ENCODE measurements at places on chromosomes 11 and 22. TPM values are rescaled to one million over a fixed set of nuclear protein-coding genes. Genes with fewer than 3 reads are reported as not detected.

DNA sequence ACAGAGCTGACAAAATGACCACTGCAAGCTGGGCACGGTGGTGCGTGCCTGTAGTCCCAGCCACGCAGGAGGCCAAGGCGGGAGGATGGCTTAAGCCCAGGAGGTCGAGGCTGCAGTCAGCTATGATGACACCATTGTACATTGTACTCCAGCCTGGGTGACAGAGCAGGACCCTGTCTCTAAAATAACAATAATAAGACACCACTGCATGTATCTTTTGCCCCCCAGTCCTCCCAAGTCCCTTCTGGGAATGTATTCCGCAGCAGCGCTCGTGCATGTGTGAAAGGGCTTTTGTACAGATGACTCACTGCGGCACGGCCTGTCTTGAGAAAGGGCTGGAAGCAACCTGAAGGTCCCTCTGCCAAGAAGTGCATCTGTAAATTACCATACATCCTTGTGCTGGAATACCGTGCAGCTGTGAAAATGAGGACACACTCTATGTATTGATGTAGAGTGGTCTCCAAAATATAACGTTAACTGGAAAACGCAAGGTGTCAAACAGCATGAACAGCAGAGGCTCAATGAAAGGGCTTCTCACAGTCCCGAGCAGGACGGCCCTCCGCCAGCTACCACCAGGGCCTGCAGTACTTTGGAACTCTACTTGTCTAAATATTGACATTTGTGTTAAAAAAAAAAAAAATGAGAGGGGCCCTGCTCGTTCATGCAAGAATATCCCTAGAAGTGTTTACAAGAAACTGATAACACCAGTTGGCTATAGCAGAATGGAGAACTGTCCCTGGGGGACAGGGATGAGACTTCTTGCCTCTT is 9.0 kb upstream of the CDC42EP2 start:
- no peaks in the 10 kb centered on the region for H3K27me3 ChIP-seq
- no peak overlapping the region for H3K4me3 ChIP-seq
- peak; percentile 90 for DNase-seq

DNA sequence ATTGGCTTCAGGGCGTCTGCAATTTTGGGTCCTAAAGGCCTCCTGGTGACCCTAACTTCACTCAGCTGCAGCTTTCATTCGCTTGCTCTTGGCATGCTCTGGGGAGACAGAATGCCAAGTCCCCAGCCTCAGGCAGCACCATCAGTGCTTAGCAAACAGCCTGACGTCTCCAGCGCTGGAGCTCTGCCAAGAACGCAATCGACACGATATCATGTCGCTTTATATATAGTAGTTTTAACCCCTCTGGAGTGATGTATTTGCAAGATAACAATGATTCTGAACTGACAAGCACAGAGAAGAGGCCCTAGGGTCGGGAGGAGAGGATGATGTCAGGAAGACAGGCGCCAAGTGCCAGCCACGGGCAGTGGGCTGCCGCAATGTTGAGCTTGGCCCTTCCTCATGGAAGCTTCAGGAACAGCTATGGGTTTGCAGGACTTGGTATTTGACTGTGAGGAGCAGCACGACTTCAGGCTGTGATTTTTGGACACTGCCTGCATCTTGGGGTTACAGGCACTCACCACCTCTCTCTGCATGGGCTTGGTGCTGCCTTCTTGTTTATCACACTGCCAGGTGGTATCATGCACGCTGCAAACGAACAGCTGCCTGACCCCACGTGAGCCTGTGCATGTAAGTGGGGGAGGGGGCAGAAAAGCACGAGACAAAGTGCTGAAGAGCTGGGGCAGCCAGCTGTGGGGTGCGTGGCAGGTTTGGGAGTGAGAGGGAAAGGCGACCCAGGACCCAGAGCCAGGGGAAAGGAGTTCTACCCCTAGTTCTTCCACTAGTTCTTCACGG is 26.1 kb downstream of the B3GAT1 start:
- H3K36me3 ChIP-seq, result no peaks in the 10 kb centered on the region
- no peak for DNase-seq
- no peaks in the 10 kb centered on the region for H3K4me1 ChIP-seq
- no peak overlapping the region for H3K4me3 ChIP-seq

DNA sequence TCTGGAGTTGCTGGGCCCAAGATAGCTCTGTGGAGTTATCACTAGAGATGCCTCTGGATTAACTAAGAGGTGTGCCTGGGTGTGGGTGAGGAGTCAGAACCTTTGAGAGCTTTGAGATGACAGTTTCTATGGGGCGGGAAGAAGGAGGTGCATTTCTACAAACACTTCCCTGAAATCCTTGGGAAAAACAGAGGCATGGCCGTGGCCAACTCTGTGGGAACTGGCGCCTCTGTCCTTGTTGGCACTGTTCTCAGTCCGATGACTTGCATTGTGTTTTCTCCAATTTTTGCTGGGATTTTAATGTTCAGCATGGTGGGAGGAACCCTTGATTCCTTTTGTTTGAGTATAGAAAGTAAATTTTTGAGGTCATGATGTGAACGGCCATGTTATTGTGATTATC is 115.8 kb upstream of the PARVA start:
- H3K27me3 ChIP-seq, result no peaks in the 10 kb centered on the region
- H3K27ac ChIP-seq, result no peak overlapping the region
- no peak for DNase-seq
- H3K4me1 ChIP-seq, result no peaks in the 10 kb centered on the region
- H3K4me3 ChIP-seq, result no peak overlapping the region

Gene PKP3
- total RNA-seq, result not detected

Gene ACTN3
- not detected for total RNA-seq

Gene SPON1
- 16.0 TPM for total RNA-seq

Gene APOC3
- not detected for total RNA-seq

Gene PGR
- 12.2 TPM for total RNA-seq

Gene OR2D2
- total RNA-seq, result not detected

DNA sequence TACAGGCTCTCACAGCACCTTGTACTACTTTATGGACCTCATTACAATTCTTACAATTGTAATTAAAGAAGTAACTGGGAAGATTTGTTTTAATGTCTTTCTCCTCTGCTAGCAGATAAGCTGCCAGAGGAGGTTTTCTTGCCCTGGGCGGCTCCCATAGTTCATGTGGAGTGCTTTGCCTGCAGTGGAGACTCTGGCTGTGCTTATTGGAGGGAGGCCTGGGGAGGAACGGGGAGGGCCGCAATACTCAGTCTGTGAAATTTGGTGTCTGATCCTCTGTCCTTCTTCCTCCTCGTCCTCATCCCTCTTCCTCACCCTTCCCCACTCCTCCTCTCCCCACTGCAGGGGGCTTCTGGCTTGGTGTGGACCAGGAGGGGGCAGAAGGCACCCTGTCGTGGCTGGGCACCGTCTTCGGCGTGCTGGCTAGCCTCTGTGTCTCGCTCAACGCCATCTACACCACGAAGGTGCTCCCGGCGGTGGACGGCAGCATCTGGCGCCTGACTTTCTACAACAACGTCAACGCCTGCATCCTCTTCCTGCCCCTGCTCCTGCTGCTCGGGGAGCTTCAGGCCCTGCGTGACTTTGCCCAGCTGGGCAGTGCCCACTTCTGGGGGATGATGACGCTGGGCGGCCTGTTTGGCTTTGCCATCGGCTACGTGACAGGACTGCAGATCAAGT is 5.6 kb downstream of the SLC35C1 start:
- no peaks in the 10 kb centered on the region for H3K27me3 ChIP-seq
- H3K36me3 ChIP-seq, result peaks cover 18% of the 10 kb centered on the region
- peak; percentile 43 for DNase-seq
- no peak overlapping the region for H3K27ac ChIP-seq
- H3K4me1 ChIP-seq, result no peaks in the 10 kb centered on the region

- DNase-seq, result no peak
- no peaks in the 10 kb centered on the region for H3K27me3 ChIP-seq
- H3K4me1 ChIP-seq, result no peaks in the 10 kb centered on the region
- no peak overlapping the region for H3K4me3 ChIP-seq
- no peak overlapping the region for H3K27ac ChIP-seq
Measured at GRCh38 chr11:66230156-66230555, 38.3 kb upstream of the RAB1B start.

DNA sequence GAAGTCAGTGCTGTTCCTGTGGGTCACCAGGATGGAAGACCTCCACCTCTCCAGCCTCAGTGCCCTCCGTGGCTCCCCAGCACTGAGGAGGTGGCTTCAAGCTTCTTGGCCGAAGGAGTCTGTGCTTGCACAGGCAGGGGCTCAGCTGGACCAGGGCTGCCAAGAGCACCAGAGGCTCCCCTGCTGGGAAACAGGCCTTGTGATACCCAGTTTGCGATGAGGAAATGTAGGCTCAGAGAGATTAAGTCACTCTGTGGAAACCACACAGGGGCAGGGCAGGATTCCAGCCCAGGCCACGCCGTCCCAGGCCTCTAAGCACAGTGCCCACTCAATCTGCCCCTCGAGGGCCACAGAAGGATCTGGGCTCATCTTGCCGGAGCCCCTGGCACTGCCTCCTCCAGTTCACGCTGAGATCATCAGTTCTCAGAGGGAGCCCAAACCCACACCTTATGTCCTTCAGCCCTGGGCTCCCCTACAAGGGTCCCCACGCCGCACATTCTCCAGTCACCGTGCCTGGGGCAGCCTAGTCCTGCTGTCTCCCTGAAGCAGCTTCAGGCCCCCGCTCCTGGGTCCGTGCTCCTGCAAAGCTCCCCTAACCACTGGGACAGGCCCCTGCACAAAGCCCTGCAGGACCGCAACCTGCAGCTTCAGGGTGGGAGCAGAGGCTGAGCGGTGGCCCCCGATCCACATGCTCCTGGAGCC is 21.6 kb downstream of the ANO1 start:
- H3K4me3 ChIP-seq, result no peak overlapping the region
- no peak for DNase-seq
- H3K27me3 ChIP-seq, result no peaks in the 10 kb centered on the region
- no peaks in the 10 kb centered on the region for H3K36me3 ChIP-seq
- no peaks in the 10 kb centered on the region for H3K4me1 ChIP-seq
- peak overlapping the region; percentile 18 for H3K27ac ChIP-seq

GRCh38 chr11:77186302-77186701 is 58.3 kb downstream of the MYO7A start:
- H3K36me3 ChIP-seq, result no peaks in the 10 kb centered on the region
- H3K27me3 ChIP-seq, result no peaks in the 10 kb centered on the region
- no peak overlapping the region for H3K27ac ChIP-seq
- no peaks in the 10 kb centered on the region for H3K4me1 ChIP-seq
- DNase-seq, result no peak

DNA sequence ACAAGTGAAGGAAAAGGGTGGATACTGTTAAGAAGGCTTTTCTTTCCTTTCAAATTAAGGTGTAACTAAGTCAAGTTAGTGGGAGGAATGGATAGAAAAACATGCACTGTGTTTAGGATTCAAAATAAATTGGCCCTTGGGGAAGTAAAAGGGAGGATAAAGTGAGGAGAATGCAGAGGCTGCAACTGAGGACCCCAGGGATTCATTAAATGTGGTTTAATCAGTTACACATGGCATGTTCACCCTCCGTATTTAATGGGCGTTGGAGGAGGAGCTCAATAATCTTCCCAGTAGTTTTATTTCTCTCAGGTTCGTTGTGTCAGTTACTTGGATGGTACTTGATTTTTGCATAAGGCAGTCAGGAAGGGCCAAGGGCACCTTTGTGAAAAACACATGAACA is 966.3 kb downstream of the JRKL start:
- no peaks in the 10 kb centered on the region for H3K36me3 ChIP-seq
- H3K27ac ChIP-seq, result no peak overlapping the region
- H3K4me1 ChIP-seq, result no peaks in the 10 kb centered on the region
- DNase-seq, result no peak
- H3K4me3 ChIP-seq, result no peak overlapping the region

DNA sequence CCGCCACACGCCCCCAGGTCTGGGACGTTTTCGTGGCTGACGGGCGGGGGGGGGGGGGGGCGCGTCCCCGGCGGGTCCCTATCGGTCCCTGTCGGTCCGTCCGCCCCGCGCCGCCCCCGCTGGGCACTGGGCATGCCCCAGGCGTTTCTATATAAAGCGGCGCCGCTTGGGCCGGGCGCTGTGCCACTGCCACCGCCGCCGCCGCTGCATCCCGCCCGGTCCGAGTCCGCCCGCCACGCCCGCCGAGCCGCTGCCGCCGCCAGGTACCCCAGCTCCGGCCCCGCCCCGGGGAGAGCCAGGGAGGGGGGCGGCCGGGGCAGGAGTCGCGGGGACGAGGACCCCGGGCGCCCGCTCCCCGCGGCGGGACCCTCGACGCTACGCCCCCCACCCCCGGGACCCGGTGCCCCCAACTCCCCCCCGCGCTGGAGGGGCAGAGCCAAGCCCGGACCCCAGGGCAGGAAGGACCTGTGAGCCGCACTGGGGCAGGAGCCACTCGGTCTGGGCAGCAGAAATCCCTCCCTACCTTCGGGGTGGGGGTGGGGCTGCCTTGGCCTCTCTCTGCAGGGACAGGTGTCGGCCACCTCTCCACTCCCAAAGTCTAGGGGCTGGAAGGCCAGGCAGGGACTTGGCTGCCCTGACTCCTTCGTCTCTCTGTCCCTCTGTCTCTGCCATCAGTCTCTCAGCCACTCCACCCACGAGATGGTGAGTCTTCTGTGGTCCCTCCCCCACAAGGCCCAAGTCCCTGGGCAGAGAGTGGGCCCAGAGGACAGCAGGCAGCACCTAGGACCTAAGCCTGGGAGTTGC is at the start of gene CARNS1:
Gene CARNS1, plus strand, starts transcription at position 178 of the 804 bp plus-strand sequence. Its CDS starts 522 bp downstream, at position 700.
- H3K4me1 ChIP-seq, result peaks cover 36% of the 10 kb centered on the region
- H3K36me3 ChIP-seq, result no peaks in the 10 kb centered on the region
- DNase-seq, result no peak

GRCh38 chr22:24156141-24156912 is 25.0 kb upstream of the SUSD2 start:
- H3K4me3 ChIP-seq, result peak overlapping the region; percentile 67
- no peak for DNase-seq
- H3K4me1 ChIP-seq, result peaks cover 55% of the 10 kb centered on the region
- peak overlapping the region; percentile 94 for H3K27ac ChIP-seq
- no peaks in the 10 kb centered on the region for H3K27me3 ChIP-seq

DNA sequence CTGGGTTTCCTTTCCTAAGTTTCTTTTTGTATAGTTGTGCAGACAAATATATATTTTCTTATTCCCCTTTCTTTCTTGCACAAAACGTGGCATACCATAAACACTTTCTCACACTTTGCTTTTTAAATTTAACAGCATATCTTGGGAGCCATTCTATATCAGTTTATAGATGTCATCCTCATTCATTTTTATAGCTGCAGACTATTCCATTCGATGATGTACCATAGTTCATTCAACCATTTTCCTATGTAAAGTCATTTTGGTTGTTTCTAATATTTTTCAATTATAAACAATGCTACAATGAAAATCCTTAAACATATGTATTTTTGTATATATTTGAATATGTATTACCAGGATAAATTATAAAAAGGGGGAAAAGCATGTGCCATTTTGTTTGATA is 102.5 kb downstream of the RRM1 start:
- no peak for DNase-seq
- H3K27me3 ChIP-seq, result no peaks in the 10 kb centered on the region
- H3K36me3 ChIP-seq, result no peaks in the 10 kb centered on the region
- no peaks in the 10 kb centered on the region for H3K4me1 ChIP-seq
- H3K27ac ChIP-seq, result no peak overlapping the region

- H3K27ac ChIP-seq, result no peak overlapping the region
- DNase-seq, result no peak
- H3K36me3 ChIP-seq, result no peaks in the 10 kb centered on the region
- no peaks in the 10 kb centered on the region for H3K4me1 ChIP-seq
Measured at GRCh38 chr11:27582621-27583020, 76.1 kb upstream of the LIN7C start.
